ENCODE measurements at places on chromosomes 1 and 21. TPM values are rescaled to one million over a fixed set of nuclear protein-coding genes. Genes with fewer than 3 reads are reported as not detected.

DNA sequence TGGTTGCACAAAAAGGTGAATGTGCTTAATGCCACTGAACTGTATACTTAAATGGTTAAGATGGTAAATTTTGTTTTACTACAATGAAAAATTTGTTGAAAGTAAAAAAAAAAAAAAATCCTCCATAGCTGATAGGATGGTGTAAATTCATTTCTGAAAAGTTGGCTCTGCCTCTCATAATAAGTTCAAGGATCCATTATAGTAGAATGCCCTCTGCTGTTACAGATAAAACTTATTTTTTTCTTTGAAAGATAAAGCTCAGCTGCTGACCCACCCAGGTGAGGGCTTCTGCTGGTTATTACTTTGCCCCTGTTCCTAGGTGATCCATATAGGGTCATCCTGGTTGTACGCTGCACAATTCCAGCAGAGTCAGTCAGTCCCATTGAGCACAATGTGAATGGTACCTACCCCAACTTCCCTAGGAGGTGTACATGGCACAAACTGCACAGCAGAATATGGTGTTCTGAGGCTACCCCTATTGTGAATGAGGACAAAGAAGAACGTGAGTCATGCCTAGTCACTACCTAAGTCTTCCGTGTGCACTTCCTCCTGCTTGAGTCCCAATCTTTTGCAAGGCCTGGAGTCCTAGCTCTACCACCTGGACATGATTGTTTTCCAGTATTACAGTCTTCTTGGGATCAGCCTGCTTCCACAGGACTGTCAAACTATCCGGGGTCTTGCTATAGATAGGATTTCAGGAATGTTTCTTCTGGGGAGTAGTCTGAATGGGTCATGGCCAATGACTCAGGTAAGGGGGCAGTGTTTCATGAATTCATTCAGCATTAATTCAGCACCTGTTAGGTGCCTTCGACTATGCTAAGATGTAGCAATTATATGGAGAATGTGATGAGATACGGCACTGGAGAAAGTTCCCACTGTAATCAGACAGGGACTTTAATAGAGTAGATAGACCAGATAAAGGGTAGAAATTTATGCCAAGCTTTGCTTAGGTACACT is 20.8 kb upstream of the CD5L start:
- no peak overlapping the region for H3K4me3 ChIP-seq
- DNase-seq, result no peak
- H3K36me3 ChIP-seq, result no peaks in the 10 kb centered on the region
- no peaks in the 10 kb centered on the region for H3K27me3 ChIP-seq
- H3K27ac ChIP-seq, result no peak overlapping the region

PIGR gene
- not detected for total RNA-seq

RPL5 gene
- 1,586 TPM for total RNA-seq

DNA sequence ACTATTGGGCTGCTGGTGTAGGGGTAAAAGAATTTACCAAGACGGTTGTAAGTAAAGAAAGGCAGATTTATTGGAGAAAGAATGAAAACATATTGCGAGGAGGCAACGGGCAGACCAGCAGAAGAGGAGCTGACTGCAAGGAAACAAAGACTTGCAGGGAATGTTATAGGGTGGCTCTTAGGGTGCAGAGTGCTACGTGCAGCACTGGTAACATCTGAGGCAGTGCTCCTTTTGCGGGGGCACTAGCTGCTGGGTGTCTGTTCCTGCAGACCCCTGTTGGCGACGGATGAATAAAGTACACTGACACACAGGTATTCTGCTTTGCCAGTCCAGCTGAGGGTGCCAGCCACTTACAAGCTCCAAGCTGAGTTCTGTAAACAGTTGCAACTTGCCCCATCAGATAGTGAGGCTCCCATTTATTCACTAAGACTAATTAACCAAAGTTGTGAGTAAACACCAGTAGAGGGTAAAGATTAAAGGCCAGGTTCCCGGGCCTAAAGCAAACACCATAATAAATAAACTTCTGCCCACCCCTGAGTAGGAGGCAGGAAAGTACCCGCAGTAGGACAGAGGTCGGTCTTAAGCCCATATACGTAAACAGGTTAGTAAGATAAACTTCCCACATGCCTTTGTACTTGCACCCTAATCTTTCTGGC is 140.2 kb upstream of the KCNK1 start:
- H3K27ac ChIP-seq, result no peak overlapping the region
- no peak overlapping the region for H3K4me3 ChIP-seq
- peaks cover 36% of the 10 kb centered on the region for H3K36me3 ChIP-seq
- H3K27me3 ChIP-seq, result no peaks in the 10 kb centered on the region
- no peak for DNase-seq
- 0 out of 2 replicates have a peak, but pooled peaks cover 2% of the 10 kb centered on the region for H3K4me1 ChIP-seq

OR2T11 gene
- not detected for total RNA-seq

SERTAD4 gene
- total RNA-seq, result 3.9 TPM

Data from H9 (cell line).